ENCODE measurements at places on chromosomes 5 and 9.

GRCh38 chr9:129673602-129674001, 8.2 kb downstream of the PRRX2 start:
- DNase-seq: no peak

DNA sequence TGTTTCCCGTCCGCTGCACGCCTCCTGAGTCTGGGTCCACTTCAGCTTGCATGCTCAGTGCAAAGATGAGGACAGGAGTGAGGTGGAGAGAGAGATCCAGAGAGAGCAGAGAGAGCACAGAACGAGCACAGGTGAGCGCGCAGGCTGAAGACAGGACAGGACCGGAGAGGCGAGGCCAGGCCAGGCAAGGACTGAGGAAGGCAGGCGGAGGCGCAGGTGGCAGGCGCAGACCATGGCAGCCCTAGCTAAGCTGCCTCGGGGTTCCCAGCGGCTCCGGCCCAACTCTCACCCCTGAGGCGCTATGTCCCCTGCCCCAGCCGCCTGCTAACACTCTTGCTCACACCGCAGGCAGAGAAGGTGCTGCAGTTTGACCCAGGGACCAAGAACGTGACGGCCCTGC, 9.7 kb downstream of the GRIN1 start:
- DNase-seq: no peak

DNA sequence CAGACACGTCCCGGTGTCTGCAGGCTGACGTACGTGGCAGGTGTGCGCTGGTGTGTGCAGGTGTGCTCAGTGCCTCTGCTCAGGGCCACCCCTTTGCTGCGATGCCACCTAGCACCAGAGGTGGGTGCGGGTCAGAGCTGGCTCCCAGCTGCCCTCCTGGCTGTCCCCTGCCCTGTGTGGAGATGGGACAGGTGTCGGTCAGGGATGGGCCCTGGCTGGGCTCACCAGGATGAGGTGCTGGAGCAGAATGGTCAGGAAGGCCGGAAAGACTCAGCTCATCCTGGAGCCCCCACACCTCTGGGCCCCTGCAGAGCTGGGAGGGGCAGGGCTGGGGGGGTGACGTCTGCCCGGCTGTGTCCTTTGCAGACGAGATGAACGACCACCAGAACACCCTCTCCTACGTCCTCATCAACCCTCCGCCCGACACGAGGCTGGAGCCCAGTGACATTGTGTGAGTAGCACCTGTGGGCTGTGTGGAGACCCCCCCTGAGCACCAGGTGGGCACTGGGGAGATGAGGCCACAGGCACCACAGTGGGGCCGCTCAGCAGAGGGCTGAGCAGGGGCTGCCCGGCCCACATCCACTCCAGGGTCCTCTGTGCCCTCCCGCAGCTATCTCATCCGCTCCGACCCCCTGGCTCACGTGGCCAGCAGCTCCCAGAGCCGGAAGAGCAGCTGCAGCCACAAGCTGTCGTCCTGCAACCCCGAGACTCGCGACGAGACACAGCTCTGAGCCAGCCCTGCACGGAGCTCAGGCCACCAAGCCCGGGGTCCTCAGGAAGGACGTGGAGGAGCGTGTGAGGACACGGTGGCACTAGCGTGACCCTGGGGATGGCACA, 89.7 kb downstream of the KCNT1 start:
- no peak for DNase-seq

DNA sequence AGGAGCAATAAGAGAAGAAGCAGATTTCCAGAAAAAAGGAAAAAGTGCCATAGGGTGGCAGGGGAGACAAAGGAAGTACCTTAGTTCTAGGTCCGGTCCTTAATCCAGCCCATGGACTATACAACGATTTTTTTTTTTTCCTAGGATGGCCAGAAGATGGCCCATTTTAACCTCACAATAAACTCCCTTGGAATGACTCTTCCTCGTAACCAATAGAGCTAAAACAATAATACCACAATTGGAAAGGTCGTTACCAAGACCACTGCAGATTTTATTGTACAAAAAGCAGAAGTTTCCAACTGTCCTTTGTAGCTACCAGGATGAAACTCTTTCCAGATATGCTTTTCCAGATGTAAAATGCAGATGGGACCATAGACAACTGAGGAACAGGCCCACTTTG, 34.4 kb upstream of the SSBP2 start:
- DNase-seq: no peak

GRCh38 chr9:132857616-132858342, 20.3 kb downstream of the AK8 start:
- DNase-seq: no peak

- DNase-seq: no peak
Measured at GRCh38 chr5:141373673-141374317, at the start of gene PCDHGA6. Gene PCDHGA6, plus strand, starts transcription at chr5:141373891. Its CDS starts 193 bp downstream, at chr5:141374084.

DNA sequence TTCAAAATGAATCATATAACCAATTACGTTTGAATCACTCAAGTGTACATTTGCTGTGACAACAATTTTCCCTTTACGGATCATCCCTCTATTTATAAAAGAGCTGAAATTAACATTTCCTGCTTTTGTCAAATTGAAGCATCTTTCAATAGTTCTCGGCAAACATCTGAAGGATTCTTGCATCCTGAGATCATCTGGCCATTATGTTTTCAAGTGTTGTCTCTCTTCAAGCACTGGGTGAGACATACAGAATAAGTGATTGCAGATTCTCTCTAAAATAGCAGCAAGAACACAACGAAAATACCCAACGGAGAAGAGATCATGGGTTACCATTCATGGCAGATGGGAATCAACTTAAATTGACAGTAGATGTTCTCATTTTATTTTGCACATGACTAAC, 283.4 kb upstream of the GRAMD2B start:
- DNase-seq: no peak

- DNase-seq: no peak
Measured at GRCh38 chr5:131114754-131115153, 50.3 kb downstream of the HINT1 start.

DNA sequence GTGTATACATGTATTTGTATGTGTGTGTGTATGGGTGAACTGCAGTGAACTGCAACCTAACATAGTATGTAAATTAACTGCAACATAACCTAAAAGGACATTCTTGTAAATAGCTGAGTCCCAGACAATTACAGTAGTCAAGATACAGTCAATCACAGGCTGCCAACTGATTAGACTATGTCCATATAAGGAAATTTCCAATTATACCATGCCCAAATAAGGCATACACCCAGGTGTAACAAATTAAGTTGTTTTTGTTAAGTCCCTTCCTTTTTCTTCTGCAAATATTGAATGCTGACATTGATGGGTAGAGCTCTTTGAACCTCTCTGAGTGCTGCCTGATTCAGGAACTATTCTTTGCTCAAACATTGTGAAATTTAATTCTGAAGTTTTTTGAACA, 594.6 kb upstream of the FAM174A start:
- DNase-seq: no peak

- DNase-seq: peak; percentile 13
Measured at GRCh38 chr9:91873637-91874051, 76.4 kb downstream of the ROR2 start.

DNA sequence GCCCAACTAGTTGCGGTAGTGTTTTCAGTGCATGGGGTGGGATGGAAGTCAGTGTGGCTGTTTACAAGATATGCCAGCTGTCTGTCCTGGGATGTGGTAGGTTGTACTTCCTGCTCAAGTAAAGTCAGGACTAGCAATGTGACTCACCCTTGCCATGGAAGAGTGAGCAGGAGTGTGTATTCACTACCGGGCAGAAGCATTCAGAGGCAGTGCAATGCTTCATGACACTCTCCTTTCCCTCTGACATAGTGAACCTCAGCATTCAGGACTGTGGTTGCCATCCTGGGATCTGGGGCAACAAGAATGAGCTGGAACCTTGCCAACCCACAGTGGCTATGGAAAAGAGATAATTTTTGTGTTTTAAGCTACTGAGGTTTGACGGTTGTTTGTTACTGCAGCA, 68.9 kb downstream of the BOD1 start:
- no peak for DNase-seq

GRCh38 chr9:136531904-136532798, 13.7 kb downstream of the NOTCH1 start:
- DNase-seq: no peak

DNA sequence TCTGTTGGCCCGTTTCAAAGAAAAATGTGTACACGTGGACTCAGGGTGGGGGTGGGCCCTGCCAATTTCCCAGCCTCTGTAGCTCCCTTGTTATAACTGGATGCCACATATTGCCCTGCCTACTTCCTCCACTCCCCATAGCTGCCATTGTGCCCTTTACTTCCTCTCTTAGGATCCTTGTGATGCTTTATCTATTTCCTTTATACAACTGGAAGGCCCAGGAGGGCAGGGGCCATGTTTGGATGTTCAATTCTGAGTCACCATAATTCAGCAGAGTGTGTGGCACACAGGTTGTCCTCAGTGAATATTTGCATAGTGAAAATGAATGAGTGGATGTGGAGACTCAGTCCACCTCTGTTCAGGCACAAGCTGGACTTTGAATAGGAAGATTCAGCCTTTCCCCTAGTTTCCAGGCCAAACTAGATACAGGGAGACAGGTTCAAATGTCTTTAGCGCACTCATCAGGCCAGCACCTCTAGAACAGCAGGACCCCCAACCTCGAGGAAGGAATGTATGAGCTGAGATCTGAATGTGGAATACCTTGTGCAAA, 10.6 kb upstream of the FEM1C start:
- no peak for DNase-seq

DNA sequence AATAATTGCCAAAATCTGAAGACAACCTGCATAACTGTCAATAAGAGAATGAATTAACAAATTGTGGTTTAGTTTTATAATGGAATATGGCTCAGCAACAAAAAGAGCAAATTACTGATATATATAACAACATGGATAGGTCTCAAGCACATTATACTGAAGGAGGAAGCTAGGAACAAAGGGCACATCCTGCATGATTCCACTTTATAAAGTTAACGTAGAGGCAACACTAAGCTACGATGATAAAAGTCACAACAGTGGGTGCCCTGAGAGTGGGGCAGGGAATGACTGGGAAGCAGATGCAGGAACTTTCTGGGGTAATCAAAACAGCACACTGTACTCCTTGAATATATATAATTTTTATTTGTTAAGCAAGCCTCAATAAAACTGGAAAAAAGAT, 165.2 kb downstream of the RMI1 start:
- DNase-seq: no peak

GRCh38 chr9:128218518-128219389, 15.6 kb downstream of the DNM1 start:
- DNase-seq: no peak

- DNase-seq: no peak
Measured at GRCh38 chr5:132370971-132371602, 1.6 kb downstream of the SLC22A5 start.

DNA sequence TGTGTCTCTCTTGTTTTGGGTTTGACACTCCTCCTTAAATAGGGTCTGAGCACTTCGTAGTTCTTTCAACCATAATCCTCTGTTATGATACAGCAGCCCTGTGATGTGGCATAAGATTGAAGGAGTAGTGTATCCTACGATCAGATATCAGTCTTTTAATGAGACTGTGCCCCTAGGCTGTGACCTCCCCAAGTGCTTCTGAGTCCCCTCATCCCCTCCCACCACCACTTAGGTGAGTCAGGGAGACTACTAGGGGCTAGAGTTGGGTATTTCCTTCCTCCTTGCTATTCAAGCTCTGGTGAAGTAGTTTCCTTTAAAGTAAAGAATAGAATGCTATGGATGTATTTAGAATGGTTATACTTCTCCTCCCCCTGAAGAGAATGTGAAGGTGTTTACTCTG, 637.2 kb upstream of the GRAMD2B start:
- DNase-seq: no peak

DNA sequence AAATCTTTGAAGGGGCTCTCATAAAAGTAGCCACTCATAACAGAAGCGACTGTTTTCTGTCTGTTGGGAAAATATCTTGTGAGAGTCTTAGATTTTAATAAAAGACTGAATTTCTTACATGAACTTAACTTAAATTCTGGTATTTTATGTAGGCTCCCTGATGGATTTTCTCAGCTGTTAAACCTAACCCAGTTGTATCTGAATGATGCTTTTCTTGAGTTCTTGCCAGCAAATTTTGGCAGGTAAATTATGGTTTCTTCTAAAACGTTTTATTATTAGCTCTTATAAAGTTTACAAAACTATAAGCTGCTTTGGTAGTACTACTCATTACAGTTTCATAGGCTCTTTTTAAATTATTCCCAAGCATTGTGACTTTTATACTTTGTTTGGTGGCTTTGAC, 87.0 kb downstream of the ERBIN start:
- no peak for DNase-seq

DNA sequence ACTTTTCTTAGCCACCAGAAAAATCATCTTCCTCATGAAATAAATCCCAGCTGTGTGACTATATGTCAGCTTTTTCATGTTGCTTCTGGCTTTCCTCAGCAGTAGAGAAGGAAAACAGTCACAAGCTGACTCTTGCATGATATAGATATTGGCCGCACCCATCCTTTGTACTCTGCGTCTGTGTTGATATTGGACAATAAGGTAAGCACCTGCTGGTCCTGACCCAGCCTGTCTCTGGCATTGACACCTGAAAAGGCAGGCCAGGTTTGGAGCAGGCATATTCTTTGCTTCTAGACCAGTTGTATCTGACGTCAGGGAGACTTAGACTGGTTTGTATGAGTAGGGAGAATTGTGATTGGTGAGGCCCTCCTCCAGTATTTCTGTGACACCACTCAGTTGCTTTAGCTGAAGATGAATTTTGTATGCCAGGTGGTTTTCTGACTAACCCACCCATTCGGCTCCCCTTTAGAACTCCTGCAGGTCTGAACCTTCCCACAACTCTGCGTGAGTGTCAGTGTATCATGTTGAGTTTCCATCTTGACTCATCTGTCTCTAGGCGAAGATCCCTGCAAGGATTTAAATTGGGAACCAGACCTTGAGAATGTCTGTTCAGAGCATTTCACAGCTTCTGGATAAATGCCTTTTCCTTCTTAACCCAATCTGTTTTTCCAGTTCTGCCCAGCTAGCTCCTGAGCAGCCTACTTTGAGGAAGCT, 151.2 kb upstream of the RUSC2 start:
- no peak for DNase-seq

- no peak for DNase-seq
Measured at GRCh38 chr5:179699616-179700237, 960 bp downstream of the CANX start.

- DNase-seq: no peak
Measured at GRCh38 chr5:118968925-118969375, 19.4 kb downstream of the DTWD2 start.

- DNase-seq: no peak
Measured at GRCh38 chr9:136533775-136534157, 12.1 kb downstream of the NOTCH1 start.

GRCh38 chr5:147479444-147479843, 30.4 kb downstream of the DPYSL3 start:
- no peak for DNase-seq

DNA sequence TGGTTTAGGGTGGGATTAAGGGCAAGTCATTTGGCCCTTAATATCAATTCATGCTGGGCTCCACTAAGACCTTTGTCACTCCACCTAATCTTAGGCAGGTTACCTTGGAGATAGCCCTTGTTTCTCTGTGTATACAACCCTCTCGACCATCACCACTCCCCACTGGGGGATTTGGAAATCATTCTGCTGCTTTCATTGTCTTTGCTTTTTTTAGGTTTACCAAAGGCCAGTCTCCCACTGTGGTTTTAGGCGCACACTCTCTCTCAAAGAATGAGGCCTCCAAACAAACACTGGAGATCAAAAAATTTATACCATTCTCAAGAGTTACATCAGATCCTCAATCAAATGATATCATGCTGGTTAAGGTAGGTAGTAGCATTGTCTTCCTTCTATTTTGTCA, 6.2 kb downstream of the GZMK start:
- no peak for DNase-seq
